ENCODE measurements at places on chromosomes 16 and 17.

GRCh38 chr17:75471207-75471606, 14.8 kb downstream of the TMEM94 start:
- no peak for DNase-seq

DNA sequence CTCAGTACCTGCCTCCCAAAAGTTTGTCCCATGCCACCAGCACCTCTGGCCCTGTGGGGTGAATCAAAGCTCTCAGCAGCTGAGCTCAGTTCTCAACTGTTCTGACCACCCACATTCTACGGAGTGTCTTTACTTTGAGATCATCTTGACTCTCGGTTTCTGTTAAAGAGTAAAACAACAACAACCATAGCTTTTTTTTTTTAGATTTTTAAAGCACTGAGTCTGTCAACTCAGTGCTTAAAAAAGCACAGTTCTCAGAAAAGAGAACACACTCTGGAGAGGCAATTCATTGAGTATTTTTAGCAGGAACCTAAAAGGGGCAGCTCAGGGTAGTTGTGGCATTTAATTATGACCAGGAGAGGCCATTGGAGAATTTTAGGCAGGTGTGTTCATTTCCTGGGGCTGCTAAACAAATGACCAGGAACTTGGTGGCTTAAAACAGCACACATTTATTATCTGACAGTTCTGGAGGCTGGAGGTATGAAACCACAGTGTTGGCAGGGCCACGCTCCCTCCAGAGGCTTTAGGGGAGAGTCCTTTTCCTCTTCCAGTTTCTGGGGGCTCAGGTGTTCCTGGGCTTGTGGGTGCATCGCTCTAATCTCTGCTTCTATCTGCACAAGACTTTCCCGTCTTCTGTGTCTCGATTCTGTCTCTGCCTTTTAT, 6.7 kb upstream of the WFIKKN2 start:
- no peak for DNase-seq

GRCh38 chr16:12971241-12971640, 69.8 kb downstream of the SHISA9 start:
- DNase-seq = no peak

DNA sequence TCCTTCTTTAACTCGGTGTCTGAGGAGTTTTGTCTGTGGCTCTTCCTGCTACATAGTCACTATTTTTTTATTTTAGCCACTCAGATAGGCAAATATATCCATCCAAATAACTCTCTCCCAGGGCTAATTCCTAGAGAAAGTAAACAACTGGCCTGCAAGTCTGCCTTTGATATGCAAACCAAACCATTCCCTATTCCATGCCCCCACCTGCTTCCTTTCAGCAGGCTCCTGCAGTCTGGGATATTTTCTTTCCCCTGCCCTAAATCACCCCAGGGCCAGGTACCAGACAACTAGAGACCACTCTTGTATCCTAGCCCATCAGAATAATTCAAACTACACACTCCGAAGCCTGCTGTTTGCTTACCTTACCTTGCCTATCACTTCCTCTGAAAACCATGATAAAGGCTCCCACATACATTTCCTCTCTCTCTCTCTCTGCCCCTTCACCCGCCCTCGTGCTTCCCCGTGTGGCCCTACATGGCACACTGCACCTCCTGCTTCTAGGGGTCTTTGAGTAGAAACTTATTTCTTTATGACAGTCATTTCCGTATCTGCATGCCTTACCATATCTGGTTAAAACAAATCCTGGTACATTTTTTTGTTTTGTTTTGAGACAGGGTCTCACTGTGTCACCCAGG, 8.3 kb downstream of the CD300H start:
- no peak for DNase-seq

- no peak for DNase-seq
Observed at GRCh38 chr17:49341356-49341755, 20.7 kb downstream of the ZNF652 start.

- no peak for DNase-seq
Observed at GRCh38 chr16:10984509-10984908, 40.1 kb downstream of the CLEC16A start.

DNA sequence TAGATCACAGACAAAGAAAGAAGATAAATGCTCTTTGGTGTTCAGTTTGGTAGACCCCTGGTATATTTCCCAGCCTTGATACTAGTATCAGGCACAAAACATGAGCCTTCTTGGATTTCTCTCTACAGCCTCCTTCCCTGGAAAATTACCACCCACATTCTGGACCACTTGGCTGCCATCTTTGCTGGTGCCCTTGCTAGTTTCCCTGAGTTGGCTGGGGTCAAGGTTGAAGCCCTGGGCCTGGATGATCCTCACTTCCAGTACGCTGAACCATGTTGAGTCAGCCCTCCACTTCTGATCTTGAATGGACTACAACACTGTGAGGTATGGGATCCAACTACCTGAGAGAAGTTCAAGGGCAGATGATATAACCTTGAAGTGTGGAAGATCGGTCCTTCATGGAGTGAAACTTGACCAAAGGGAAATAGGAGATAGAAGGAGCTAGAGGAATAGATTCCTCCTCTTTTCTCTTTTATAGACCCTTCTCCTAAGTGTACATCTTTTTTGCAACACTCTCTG, 501.4 kb downstream of the TMEM114 start:
- no peak for DNase-seq

DNA sequence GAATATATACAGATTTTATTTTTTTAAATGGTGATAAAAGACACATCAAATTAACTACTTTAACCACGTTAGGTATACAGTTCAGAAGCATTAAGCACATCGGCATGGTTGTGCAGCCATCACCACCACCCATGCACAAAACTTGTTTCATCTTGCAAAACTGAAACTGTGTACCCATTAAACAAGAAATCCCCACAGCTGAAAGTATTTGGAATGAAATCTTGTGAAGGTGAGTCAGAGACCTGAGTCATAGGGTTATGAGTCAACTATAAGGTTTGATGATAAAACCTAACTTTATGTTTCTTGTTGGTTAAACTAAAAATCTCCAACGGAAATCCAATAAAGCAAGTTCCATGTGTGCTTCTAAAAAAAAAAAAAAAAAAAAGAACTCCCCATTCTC, 561.6 kb upstream of the PSMD7 start:
- DNase-seq = no peak

GRCh38 chr16:66651965-66652364, 44.6 kb downstream of the CMTM4 start:
- DNase-seq = no peak

DNA sequence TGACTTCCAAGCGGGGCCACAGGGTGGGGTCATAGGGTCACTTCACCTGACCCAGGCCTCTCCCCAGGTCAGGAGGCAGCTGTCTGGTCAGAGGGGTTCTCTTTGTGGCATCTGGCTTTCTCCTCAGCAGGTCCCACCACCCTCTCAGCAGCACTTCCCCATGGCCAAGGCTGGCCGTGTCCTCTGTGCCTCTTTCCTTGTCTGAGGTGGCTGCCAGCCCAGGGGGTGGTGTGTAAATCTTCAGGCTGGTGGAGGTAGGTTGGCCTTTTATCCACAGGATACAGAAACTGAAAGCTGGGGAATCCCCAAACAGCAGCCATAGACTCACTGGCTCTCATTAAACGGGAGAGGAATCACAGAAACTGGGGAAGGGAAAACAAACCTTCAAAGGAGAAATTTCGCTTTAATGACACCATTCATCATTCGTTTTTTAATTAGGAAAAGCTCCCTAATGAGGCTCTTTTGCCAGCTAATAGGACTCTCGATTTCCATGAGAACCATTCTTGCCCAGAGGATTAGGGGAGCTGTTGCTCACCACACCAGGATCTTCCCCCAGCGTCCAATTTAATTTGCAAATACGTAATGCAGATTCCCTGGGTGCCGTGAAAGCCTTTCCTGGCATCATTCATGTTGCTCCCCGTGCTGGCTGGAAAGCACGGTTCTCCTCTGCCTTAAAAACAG, 18.0 kb downstream of the C17orf75 start:
- no peak for DNase-seq

DNA sequence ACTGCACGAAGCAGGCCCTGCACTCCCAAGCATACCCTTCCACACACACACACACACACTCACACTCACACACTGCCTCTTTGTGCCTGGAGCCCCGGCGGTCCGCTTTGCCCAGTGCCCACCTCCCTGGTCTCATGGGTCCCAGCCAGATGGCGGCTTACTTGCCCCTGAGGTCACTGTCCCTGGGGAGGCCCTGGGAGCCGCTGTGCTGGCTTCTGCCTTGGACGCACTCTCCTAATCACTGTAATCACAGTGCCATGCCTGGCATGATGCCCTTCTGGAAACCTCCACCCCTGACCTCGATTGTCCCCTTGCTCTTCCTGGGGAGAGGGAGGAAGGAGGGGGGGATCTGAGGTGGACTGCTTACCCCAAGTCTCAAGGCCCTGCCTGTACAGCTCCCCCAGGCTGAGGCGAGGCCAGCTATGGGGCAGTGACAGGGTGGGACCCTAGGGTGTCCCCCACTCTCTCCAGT, 36.0 kb downstream of the ARHGAP23 start:
- no peak for DNase-seq

DNA sequence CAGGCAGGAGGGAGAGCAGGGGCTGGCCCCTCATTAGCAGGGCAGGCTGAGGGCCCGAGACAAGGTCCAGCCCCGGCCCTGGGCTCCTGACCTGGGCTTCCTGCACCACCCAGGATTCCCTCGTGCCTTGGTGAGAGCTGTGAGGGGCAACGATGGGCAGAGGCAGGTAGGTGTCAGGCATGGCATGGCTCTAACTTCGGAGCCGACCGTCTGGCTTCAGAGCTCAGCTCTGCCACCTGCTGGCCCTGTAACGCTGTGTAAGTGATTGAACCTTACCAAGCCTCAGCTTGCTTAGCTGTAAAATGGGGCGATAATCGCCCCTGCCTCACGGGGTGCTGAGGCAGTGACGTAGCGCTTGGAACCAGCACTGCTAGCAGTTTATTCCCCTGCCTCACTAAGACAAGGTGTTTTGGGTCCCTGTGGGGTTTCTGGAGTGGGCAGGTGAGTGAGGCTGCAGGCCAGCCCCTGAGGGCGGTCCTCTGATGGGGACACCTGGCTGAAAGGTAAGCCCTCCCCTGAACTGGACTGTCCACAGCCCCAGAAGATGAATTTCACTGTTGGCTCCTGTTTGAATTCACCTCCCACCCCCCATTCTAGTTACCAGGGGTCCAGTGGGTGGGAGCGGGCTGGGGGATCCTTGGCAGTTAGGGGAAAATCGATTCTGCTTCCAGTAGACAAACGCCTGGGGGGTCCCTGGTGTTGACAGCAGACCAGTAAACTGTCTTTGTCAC, 184.8 kb upstream of the GSE1 start:
- DNase-seq = peak; percentile 15

GRCh38 chr16:49474741-49475140, 101.1 kb downstream of the C16orf78 start:
- no peak for DNase-seq

DNA sequence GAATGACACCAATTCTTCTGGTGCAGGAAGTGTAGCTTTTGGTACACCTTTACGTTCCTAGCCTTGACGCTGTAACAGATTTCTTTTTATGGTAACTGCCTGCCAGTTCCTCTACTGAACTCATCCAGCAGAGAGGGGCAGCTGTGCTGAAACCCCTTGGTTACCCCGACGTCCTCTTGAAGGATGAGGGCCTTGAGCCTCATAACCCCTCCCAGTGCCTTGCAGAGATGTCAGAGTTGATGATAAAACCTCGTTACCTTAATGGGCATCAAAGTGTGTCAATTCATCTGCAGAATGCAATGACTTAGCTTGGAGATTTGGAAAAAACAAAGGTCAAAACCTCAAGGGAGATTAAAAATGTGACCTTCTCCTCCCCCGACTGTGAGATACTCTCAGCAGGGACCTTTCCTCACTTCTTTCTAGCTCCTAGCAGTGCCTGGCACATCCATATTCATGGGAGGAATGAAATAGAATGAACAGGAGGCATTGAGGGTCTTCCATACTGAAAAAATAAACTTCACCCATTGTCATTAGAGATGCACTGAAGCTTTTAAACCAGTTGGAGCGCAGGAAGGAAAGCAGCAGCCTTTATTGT, 69.2 kb downstream of the SDR42E1 start:
- no peak for DNase-seq

GRCh38 chr17:35849469-35850348, 19.0 kb downstream of the HEATR9 start:
- DNase-seq = no peak

GRCh38 chr17:45307290-45308015, 9.4 kb downstream of the MAP3K14 start:
- peak; percentile 26 for DNase-seq

DNA sequence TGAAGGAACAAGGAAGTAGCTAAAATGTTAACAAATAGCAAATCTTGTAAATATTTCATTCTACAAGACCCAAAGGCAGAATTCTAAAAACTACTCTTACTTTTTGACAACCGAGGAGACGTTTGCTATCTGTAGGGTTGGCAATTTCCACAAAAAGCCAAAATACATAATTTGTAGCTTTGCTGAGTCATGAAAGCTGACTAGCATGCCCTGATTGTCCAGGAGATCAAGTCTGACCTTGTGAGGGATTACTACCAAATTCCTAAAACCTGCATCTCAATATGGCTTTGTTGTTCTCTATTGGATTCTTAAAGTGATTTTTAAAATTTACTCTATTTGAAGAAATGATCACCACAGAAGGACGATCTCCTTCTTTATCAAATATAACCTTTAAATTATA, 10.8 kb downstream of the DNAJA2 start:
- DNase-seq = no peak

DNA sequence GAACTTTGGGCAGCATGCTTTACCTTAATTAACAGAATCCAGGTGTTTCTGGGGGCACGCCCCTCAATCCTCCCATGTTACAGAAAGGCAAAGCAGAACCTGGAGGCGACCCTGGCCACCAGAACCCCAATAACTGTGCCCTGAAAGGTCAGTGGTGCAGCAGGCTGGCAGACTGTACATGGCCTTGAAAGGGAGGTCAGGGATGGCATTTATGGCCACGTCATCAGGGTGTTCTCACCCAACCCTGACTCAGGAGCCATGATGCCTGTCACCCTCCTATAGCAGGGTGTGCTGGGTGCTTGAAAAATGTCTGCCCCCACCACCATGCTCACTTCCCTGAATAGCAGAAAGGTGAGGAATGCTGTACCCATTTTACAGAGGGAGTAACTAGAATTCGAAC, 177.7 kb downstream of the TMEM132E start:
- DNase-seq = no peak

GRCh38 chr16:35909351-35909954, 2450.0 kb downstream of the TP53TG3F start:
- no peak for DNase-seq

DNA sequence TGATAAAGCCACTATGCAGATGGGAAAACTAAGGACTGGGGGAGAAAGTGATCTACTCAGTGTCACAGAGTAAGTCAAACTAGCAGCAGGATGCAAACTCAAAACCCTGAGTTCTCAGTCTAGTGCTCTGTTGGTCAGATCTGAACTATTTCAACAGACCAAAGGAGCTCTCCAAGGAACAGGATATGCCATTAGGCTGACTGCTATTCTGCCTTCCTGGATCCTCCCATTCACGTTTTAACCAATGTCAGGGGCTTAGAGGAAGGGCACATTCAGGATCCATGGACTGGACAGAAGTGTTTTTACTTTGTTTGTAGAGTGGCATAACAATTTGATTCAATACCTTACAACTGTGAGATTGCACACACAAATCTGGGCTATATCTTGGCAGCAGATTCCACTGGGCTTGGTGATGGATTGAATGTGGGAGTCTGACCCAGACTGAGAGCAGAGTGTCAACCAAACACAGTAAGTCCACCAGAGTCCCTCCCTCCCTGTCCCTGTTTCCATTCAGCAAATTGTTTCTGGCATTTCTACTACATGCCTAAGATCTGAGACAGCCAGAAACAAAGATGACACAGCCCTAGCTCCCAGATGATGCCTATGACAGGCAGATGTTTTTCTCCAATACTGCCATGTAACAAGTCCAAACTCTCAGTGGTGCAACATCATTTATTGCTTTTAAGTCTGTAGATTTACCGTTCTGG, 337.8 kb upstream of the CDH5 start:
- no peak for DNase-seq

- no peak for DNase-seq
Observed at GRCh38 chr17:78272181-78272913, 40.9 kb downstream of the TMEM235 start.

All from activated T-helper 1 cell treated with anti-CD3 and anti-CD28 coated beads, Interleukin-2, amount 50 U/mL, for 16 hours (primary cell).